HCEC 1CT (cell line): ENCODE measurements at places on chromosomes 5 and 9.
A peak's percentile ranks its signal among the peaks of the same experiment; 100 is the strongest.

DNA sequence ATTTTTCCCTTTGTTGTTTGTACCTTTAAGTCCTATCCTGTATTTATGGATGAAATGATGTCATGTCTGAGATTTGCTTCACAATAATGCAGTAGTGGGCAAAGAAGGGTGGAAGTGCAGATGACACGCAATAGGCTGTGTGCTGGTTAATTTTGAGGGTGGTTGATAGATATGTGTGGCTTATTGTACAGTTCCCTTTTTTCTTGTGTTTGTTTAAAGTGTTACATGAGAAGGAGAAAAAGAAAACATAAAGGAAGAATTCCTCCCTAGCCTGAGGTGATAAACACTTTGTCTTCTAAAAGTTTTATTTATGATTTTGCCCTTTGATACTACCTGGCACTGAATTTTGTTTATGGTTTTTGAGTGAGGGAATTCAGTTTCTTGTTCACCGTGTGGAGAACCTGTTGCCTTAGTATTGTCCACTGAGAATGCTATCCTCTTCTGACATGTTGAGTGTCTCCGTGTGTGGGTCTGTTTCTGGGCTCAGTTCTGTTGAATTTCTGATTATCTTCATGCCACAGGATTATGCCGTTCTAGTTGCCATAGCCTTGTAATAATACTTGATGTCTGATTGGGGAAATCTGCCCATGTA, 52.3 kb upstream of the FAM120AOS start:
- DNase-seq = no peak

DNA sequence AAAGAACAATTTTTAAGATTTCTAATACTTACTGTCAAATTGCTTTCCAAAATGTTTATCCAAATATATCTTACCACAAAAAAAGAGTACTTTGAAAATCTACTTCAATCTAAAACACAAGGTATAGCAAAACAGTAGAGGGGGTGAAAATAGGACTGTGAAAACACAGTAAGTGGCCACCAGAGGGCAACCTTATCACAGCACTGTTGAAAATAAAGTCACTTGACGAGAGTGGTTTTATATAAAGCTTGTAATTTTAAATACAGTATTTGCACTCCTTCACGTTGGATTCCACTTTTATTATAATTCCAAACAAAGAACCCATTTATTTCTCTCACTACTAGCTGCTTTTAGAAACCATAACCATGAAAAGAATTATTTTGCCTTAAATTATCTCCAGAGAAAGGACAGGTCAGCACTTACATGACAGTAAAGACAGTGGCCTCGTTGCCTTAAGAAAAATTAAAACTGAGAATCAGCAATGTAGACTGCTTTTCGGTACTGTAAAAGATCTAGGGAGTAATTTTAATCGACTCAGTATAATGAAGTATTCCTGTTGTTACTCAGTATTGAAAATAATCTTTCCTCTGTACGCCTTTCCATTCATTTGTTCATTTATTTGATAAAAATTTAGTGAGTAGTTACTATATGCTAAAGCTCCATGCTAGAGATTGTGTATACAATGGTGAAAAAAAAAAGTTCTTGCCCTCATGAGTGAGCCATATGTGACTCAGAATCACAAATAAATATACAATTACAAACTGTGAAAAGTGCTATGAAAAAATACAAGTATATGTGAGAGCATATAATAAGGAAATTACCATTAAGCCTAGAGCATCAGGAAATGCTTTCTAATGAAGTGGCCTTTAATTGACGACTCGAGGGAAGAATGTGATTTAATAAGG, 40.0 kb upstream of the CDK5RAP2 start:
- DNase-seq = peak; percentile 61

DNA sequence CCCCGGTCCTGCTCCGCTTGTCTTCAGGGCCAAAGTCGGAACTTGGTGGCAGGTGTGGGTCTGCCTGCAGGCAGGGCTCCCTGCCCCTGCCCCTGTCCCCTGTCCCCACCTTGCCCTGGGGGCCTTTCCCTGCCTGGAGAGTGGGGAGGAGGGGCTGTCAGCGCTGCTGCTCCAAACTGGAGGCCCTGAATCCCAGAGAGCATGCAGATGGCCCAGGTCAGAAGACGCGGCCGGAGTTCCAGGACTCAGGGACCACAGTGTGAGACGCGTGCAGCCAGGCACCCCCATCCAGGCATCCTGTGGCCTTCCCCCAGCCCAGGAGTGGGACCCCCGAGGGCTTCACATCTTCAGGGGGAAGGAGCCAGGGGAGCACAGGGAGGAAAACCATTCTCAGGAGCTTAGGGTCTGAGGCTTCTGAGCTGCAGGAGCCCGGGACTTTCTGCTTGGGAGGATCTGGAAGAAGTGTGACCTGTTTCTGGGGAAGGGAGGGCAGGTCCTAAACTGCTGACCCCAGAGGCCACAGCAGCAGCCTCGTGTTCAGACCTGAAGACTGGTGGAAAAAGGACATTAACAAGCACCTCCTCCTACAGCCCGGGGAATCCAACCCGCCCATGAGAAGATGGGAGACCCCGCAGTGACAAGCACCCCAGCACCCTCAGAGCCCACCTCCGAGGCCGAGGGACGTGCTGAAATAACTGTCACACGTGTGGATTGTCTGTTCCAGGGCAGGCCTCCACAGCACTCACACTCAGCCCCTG, 38.0 kb downstream of the RASGEF1C start:
- DNase-seq = no peak

DNA sequence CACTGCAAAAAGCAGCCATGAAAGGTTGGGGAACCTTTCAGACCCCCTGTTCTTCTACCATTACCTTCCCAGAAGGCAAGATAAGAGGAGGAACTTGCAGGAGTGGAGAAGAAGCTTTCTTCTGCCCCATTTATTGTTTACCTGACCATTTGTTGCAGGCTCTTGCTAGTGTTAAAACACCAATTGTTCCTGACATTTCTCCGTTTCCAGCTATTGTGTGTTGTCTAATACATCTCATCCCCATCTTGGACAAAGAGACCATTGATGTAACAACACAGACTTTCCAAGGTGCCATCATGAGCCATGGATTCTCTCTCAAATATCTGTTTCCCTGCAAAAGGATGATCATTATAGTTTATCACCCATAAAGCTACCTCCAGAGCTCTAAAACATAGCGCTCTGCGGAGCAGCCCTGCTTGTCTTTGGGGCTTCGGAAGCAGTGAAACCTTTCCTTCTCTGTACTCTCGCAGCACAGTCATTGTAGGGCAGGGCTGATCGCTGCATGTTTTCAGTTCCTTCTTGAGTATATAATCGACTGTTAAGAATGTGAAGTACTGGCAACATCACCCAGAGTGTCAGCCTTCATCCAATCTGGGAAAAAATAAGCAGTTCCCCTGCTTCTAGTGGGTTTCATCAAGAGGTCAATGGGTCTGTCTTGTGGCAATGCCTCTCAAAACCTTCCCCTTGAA, 680.0 kb downstream of the SEMA5A start:
- no peak for DNase-seq

- no peak for DNase-seq
Observed at GRCh38 chr9:1071730-1072129, 21.6 kb downstream of the DMRT2 start.

DNA sequence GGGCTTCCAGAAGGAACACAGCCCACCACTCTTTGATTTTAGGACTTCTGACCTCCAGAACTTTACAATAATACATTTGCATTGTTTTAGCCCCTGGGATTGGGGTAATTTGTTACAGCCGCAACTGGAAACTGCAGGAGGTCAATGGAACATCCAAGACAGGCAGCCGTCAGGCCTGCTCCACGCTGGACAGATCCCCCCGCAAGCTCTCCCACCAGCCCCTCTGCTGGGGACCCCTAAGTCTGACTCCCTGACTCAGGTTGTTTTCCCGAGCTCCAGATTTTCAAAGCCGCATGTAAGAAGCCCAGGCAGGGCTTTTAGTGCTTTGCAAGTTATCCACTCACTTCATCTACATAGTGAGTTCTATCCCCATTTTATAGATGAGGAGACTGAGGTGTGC, 127.6 kb downstream of the PAX5 start:
- DNase-seq = no peak

GRCh38 chr9:99193466-99193821, 28.3 kb downstream of the ALG2 start:
- no peak for DNase-seq

GRCh38 chr9:4298255-4299004, 1.4 kb downstream of the GLIS3 start:
- DNase-seq = peak; percentile 30

GRCh38 chr9:110030632-110031031, 177.3 kb downstream of the C9orf152 start:
- peak; percentile 84 for DNase-seq

- DNase-seq = peak; percentile 23
Observed at GRCh38 chr9:106920701-106921283, 57.8 kb downstream of the ZNF462 start.

- no peak for DNase-seq
Observed at GRCh38 chr5:143213851-143214363, 189.6 kb downstream of the NR3C1 start.

DNA sequence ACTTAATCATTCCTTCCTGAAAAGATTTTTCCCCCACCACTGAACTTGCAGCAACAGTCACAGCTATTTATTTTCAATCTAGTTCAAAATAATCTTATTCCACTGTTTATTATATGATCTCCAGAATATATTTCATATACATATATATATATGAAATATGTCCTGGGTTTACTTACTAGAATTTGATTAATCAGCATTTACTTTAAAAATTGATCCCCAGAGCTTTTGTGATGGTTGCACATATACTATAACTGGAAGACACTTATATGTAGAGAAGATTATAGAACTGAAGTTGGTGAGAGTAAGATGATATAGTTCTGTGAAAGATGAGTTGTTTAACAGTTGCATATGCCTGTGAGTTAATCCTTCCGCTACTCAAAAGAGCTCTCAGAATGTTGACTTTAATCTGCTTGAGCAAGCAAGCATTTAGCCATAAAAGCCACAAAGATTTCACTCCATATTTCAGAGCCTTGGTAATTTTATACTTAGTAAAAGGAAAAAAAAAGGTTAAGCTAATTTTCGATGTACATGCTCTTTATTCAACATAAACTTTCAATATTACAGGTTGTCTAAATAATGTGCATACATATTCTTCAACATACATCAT, 399.3 kb upstream of the CDH9 start:
- DNase-seq = no peak

GRCh38 chr5:134934202-134934601, 29.3 kb downstream of the PCBD2 start:
- DNase-seq = no peak

DNA sequence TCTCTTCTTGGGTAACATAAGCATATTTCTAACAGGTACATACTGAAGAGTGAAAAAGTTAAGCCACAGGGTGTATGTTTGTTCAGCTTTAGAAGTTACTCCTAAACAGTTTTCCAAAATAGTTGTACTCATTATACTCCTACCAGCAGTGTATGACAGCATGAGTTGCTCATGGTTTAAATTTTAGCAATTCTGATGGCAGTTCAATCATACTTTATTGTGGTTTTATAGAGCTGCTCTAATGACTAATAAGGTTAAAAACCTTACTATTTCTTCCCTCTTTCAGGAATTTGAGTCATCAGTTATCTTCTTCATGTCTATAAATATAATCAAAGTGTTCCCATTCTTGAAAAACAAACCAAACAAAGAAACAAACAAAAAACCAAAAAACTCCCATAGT, 81.5 kb downstream of the CAAP1 start:
- peak; percentile 13 for DNase-seq

DNA sequence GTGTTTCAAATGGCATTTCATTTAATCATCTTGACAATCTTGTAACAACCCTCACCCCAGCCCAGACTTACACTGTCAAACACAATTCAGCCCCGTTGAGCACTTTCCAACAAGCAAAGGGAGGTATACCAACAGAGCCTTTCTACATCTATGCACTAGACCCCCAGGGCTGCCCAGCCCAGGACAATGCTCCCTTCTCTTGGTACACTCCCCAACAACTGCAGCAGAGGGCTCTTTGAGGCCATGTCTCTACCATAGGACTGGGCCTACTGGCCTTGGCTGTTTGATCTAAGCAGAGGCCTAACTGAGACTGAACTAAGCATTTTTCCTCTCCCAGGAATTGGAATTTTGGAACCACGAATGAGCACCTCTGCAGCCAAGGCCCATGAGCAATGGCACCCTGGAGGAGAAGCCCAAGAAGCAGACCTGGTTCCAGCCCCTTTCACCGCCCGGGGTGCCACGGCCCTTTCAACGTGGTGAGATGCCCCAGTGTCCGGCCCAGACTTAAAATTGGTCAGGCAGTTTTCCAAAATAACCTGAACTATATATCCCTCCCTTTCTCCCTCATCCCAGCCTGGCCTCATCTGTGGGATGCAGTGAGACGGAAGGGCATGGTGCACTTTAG, 43.6 kb downstream of the B4GALT1 start:
- DNase-seq = no peak

GRCh38 chr5:136056336-136056735, 27.5 kb downstream of the TGFBI start:
- no peak for DNase-seq

- peak; percentile 94 for DNase-seq
Observed at GRCh38 chr5:173764332-173765028, 123.7 kb upstream of the CPEB4 start.

DNA sequence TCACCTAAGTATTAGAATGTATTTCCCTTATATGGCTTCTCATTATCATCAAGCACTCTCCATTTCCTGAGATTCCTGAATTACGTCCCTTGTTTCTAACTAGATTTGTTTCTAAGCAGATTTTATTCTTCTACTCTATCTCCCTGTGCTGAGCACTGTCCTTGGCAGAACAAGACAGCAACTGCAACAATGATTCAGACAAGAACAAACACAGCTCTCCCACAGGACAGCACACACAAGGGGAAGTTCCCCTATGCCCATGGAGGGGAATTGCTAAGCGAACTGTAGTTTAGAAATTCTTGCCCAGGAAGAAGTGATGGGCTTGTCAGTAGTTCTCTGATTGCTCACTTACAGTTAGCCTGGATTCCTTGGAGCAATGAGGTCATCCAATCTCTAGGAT, 759.9 kb downstream of the DTWD2 start:
- no peak for DNase-seq

DNA sequence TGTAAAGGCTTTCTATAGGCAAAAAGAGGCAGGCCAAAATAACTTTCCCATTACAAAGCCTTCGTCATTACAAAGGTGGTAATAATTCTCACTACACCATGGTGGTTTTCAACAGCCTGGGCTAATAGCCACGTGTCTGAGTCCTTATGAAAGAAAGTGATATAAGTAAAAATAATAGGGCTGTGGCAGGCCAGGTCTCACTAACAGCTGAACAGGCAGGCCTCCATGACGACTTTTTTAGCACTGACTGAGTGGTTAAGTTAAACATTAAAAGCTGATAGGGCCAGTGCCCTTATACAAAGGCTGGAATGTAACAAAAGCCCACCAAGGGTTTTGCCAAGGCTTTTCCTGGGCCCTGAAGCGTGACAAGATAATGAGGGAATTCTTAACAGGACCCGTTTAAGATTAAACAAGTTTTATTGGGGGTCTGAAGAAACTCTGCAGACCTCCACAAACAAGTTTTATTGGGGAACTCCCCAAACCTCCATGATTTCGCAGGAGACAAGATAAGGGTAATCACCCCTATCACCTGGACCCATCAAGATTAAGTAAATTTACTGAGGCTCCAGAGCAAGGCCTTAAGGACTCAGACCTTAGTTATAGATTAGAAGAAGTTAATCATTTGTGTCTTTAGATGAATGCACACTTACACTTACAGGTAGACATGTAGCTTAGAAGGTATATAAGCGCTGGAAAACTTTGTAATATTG, 412.9 kb downstream of the CHSY3 start:
- no peak for DNase-seq

- no peak for DNase-seq
Observed at GRCh38 chr9:79286992-79287707, 284.6 kb upstream of the TLE4 start.
